ENCODE measurements at places on chromosomes 3 and 15.

DNA sequence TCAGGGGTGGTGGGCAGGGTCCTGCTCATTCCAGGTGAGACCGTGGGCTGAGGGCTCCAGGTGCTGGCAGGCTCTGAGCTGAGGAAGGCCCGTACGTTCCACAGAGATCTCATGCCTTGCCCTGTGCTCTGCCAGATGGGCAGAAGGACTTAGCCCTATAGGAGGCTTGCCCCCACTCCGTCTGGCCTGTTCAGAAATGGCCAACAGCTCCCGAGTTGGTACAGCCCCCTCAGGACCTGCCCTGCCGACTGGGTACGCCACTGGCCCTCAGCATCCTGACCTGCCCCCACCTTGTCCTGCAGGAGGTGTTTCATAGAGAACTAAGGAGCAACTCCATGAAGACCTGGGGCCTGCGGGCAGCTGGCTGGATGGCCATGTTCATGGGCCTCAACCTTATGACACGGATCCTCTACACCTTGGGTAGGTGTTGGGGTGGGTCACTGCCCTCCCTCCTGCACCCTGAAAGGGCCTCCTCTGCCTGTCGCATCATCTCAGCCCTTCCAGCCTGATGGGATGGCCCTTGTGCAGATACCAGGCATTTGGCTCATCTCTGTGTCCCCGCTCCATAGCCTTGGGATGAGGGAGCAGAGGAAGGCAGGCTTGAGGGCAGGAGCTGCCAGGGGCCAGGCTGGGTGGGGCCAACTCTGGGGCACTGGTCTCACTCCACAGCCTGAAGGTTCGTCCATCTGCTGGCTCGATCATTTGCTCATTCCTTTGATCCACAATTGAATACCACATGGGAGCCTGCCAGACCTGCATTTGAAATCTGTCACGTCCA is 14.2 kb downstream of the TMEM43 start:
- DNase-seq = no peak

DNA sequence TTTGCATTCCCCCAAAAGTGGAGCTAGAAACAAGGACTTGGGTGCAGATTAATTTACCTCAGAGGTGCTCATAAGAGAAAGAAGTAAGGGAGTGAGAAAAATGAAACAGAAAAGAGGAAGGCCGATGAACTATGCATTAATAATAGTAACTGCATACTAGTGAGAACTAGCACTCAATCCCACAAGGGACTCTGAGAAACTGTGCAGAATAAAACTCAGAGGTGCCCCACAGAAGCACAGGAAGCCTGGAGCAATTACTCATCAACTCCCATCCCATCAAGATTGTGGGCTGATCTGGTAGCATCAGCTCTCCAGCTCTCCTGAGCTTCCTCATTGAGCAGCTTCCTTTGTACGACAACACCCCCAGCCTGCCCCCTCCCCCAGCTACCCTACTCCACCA is 50.8 kb downstream of the CLDN18 start:
- DNase-seq = no peak

- DNase-seq = no peak
These were observed 96.8 kb downstream of the CHDH start for GRCh38 chr3:53749448-53749847.

DNA sequence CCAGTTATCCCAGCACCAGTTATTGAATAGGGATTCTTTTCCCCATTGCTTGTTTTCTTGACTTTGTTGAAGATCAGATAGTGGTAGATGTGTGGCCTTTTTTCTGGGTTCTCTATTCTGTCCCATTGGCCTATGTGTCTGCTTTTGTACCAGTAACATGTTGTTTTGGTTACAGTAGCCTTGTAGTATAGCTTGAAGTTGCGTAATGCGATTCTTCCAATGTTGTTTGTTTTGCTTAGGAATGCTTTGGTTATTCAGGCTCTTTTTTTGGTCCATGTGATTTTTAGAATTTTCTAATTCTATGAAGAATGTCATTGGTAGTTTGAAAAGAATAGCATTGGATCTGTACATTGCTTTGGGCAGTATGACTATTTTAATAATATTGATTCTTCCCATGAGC is 94.3 kb upstream of the CHMP2B start:
- DNase-seq = no peak

- no peak for DNase-seq
These were observed 104.3 kb downstream of the CPN2 start for GRCh38 chr3:194246709-194247349.

- DNase-seq = no peak
These were observed 63.8 kb downstream of the SLC9A9 start for GRCh38 chr3:143784446-143784845.

- DNase-seq = no peak
These were observed 54.8 kb upstream of the CHRNB4 start for GRCh38 chr15:78695854-78696253.

DNA sequence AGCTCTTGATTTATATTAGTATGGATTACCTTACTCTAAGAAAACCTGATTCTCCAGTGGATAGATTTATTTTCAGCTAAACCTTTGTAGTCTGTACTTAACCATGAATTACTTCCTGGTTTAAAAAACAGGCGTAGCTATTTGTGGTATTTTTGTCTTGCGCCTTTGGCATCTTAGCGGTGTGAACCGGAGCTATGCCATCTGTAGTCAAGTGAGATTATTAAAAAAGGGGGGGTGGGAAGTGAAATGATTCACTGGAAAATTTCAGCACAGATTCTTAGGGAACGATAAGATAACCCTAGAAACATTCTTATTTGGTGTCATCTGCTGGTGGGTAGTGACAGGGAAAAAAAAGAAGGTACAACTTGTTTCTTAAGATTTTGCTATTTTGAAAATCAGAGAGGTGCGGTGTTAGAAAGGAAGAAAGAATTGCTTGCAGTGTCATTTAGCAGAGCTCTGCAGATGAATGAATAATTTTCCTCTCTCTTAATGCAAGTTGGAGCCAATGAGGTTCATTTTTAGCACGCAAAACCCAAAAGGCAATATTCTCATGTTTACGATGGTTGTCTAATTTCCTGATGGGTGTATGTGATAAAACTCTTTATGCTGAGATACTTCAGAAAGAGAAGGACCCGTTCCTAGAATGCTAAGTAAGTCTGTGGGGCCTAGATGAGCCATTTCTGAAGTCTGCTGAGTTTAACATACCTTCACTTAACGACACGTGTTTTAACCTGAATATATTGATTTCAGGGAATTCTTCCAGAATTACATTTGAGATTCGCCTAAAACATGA is 44.0 kb downstream of the PSMD6 start:
- DNase-seq = no peak

GRCh38 chr3:112980080-112980479 is 5.2 kb upstream of the CD200R1 start:
- DNase-seq = no peak

- peak; percentile 72 for DNase-seq
These were observed 347.0 kb upstream of the LMCD1 start for GRCh38 chr3:8154617-8155016.

DNA sequence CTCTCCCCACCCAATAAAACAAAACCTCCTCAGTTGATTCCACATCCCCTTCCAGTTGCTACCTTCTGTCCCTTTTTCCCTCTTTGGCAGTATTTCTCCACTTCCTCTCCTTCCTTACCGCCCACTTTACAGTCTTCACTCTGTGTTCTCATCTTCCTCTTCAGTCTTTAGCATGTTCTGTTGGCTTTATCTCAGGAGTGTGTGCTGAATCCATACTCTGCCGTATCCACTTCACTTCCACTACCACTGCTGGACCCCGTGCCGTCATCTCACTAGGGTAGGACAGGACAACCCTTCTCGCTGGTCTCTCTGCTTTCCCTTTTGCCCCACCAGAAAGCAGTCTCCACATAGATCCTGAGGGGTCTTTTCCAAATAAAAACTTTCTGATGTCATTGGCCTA is 74.3 kb downstream of the FNDC3B start:
- DNase-seq = no peak

DNA sequence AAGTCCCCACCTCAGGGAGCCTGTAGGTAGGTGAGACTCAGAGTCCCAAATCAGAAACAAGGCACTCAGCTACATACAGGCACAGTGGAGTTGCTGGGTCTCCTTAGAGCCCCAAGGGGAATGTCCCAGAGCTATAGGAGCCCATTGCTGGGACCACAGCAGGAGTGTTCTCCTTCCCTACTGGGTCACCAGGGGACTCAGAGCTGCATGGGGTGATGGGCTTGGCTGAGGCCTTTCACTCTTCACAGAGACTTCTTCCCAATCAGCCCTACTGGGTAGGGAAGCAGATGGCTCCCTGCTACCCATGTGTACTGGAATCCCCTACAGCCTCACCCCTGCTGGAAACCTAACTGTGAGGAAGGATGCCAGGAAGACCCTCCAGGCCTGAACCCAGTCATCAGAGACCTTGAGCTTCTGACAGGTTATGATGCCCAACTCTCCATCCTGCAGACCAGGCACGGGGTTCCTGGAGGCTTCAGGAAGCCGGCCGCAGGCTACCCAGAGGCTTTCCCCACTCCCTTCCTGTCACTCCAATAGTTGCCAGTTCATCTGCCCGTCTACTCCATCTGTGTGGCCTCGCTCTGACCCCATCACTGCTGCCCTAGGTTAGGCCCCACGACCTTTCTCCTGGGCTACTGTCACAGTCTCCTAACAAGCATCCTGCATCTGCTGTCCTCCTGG is 24.0 kb downstream of the RASGRF1 start:
- DNase-seq = no peak

- DNase-seq = no peak
These were observed 238.1 kb upstream of the SGO1 start for GRCh38 chr3:20424086-20424485.

- DNase-seq = peak; percentile 65
These were observed 393 bp downstream of the ERICH6 start for GRCh38 chr3:150703299-150703755.

- peak; percentile 95 for DNase-seq
These were observed 84.5 kb upstream of the PLXND1 start for GRCh38 chr3:129690963-129691362.

DNA sequence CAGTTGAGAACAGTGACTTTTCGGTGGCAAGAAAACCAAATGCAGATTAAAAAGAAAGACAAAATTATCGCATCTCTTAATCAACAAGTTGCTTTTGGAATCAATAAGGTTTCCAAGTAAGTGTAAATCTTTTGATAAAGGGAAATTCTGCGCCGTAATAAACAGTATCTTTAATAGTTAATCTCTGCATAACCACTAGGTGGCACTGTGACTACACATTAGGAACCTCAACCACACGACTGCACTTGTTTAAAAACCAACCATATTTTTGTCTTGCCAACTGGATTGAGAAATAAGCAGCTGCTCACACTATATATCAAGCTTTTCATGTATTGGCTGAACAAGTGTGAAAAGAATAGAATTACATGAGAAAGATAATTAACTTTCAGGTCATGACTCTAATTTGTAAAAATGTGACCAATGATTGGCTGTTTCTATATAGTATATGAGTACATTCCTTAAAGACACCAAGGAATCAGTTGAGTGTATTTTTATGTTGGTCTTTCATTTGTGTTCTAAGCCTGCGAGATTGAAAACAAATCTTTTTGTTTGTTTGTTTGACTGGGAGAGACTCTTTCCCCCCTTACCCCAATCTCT is 72.7 kb downstream of the DZIP3 start:
- peak; percentile 88 for DNase-seq
